ENCODE measurements at places on chromosomes 7 and 10. TPM values are rescaled to one million over a fixed set of nuclear protein-coding genes. Genes with fewer than 3 reads are reported as not detected.

Gene AOC1
- not detected for total RNA-seq

Gene SEMA3C
- total RNA-seq = 2.1 TPM

Gene CARD11
- total RNA-seq = 21.4 TPM

Gene PILRA
- 0.28 TPM for total RNA-seq

Gene CUBN
- total RNA-seq = 0.10 TPM

Gene SEMA3A
- total RNA-seq = 22.1 TPM

Gene AKR1C4
- not detected for total RNA-seq

Gene YWHAG
- 91.8 TPM for total RNA-seq

Gene ORAI2
- 13.3 TPM for total RNA-seq

Gene TMEM184A
- total RNA-seq = 0.74 TPM

Gene CCL24
- not detected for total RNA-seq

Gene PLAU
- 29.5 TPM for total RNA-seq

Gene CLCN1
- 0.11 TPM for total RNA-seq

Gene ITIH2
- total RNA-seq = not detected

Gene TRIM73
- 1.4 TPM for total RNA-seq

Gene ZMIZ2
- total RNA-seq = 16.6 TPM

Gene INTS15
- 30.7 TPM for total RNA-seq

Gene STN1
- total RNA-seq = 42.9 TPM

Gene FOXI2
- 1.2 TPM for total RNA-seq

Gene CCL26
- 2.6 TPM for total RNA-seq

Gene GJC3
- 0.10 TPM for total RNA-seq

Gene LIPK
- total RNA-seq = not detected

Gene TAS2R3
- total RNA-seq = 0.69 TPM

Gene SPDYE9
- total RNA-seq = not detected

Gene COL28A1
- 0.17 TPM for total RNA-seq

Gene TMEM176A
- total RNA-seq = not detected

Gene PLPP4
- 3.5 TPM for total RNA-seq

Gene TMEM139
- total RNA-seq = 2.5 TPM

Gene GPR146
- total RNA-seq = 0.07 TPM

Gene TMEM26
- 0.04 TPM for total RNA-seq

Gene HOXA4
- total RNA-seq = not detected

Gene MEOX2
- not detected for total RNA-seq

Gene OPN1SW
- not detected for total RNA-seq

Gene KEL
- total RNA-seq = 7.7 TPM

Gene CPA2
- not detected for total RNA-seq

Gene FKBP6
- total RNA-seq = not detected

Gene FGF8
- 43.0 TPM for total RNA-seq

Gene PPP1R3C
- total RNA-seq = 0.31 TPM

Gene CRHR2
- not detected for total RNA-seq

Gene LDB3
- 0.03 TPM for total RNA-seq

Gene SUGCT
- total RNA-seq = 4.3 TPM

Gene AMPH
- total RNA-seq = 2.8 TPM

Gene HTRA1
- 14.5 TPM for total RNA-seq

Gene ANKRD26
- total RNA-seq = 5.3 TPM

All from H7 (cell line).